Cerebellum (tissue), 4 donors: ENCODE measurements at places on chromosomes 2 and 18. TPM values are rescaled to one million over a fixed set of nuclear protein-coding genes. Genes with fewer than 3 reads are reported as not detected.

MLPH gene
- 1.2 TPM for total RNA-seq

GRCh38 chr18:54787616-54788015 lies 40.7 kb upstream of the RAB27B start:
- DNase-seq = no peak

DNA sequence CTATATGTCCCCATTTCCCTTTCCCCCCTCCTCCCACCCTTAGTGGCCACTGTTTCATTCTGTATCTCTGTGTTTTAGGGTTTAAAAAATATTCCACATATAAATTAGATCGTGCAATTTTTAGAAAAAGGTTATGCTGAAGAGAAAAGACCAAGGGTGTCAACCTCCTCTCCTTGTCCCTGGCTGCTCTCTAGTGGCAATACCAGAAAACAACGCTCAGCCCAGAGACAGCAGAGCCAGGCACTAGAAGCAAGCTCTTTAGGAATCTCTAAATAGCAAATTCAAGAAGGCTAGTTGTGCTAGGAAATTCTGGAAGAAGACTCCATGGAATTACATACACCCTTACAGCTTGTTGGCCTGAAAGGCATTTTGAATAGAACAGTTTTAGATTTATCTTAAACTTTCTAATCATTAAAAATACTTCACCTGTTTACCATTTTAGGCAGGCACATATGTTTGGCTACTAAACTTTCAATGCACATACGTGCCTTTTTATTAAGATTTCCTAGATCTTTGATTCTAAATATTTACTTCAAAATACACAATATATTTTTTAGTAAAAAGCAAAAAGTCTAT lies 35.1 kb upstream of the RASGRP3 start:
- DNase-seq = peak; percentile 9

DNA sequence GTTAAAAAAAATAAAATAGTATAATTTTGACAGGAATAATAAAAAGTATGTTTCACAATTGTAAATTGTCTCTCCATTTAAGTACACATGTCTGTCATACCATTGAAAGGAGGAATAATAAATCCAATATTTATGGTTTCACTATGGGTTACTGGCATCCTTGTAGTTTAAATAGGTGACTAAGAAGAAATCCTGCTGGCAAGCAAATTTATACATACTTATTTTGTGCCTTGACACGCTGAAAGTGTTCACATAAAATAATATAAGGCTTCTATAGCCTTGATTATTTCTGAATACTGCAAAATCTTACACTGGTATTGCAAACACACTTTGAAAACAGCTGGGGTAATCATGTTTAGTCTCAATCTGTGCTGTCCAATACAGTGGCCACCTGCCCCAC lies 138.3 kb upstream of the ETAA1 start:
- no peak for DNase-seq

- no peak for DNase-seq
These were observed 139.3 kb downstream of the PLCL1 start for GRCh38 chr2:197943731-197944130.

DNA sequence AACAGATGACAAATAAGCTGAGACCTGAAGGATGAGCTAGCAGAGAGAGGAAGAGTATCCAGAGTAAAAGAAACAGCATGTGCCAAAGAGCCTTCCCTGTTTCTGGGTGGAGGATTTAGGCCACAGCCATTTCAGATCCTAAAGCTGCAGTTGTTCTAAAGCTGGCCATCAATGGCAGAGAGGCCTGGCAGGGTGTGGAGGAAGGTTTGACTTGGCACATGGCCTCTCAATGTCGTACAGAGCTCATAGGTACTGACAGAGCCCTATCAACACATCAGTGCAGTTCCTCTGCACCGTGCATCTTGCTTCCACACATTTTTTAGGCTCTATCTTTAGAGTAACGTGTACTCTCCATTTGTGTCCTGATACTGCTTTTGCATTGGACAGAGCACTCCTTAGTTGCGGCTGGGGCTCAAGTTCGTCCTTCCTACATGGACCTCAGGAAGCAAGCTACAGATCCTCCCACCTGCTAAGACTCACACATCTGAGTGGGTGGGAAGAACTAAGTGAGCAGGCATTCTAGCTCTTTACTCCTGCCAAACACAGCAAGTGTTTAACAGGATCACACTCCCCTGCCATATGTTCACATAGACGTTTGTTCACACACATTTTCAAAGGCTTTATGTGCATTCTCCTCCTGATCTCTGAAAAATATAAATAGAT lies 3.0 kb upstream of the CHMP3 start:
- DNase-seq = peak; percentile 83
